ENCODE measurements at places on chromosomes 1 and 21.

DNA sequence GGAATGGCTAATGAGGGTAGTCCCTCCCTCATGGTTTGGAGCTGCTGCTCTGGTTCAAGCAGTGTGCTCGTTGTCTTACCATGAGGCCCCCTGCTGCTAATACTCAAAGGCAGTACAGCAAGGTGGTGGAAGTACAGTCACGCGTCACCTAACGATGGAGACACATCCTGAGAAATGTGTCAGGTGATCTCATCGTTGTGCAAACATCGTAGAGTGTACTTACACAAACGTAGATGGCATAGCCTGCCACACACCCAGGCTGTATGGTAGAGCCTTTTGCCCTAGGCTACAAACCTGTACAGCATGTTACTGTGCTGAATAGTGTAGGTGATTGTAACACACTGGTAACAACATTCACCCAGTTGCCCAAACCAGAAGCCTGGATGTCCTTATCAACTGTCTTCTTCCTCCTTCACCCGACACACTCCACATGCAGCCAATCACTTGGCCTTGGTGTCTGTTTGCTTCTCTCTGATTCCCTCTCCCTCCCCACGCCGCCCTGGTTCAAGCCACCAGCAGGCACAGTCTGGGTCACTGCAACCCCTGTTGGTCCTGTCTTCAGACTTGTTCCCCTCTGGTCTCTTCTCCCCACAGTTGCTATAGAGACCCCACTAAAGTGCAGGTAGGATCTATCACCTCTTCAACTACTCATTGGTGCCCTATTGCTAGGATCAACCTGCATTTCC is 6.0 kb upstream of the KCNA2 start:
- DNase-seq, result no peak

- no peak for DNase-seq
These were observed 7.8 kb upstream of the PROX1 start for GRCh38 chr1:213979751-213980586.

DNA sequence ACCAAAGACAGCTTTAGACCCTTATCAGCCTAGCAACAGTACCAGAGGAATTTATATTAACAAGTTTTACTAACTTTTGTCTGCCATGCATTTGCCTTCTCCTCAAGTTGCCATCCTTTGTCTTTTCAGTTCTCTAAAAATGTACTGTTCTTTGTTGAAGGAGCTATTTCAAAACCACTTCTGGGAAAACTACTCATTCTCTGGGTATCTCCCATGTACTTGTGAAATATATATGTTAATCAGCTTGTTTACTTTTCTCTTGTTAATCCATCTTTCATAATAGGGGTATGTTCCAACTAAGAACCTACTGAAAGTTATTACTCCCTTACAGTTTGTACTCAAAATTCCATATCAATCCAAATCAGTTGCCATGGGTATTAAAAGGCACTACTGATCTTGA is 16.3 kb downstream of the DPYD start:
- no peak for DNase-seq

GRCh38 chr1:143665606-143666005 is 306.2 kb downstream of the FAM72C start:
- no peak for DNase-seq

- DNase-seq, result peak; percentile 29
These were observed 37.1 kb upstream of the EPB41 start for GRCh38 chr1:28877132-28877781.
